ENCODE measurements at places on chromosomes 7 and 10.

GRCh38 chr7:49417034-49417433 is 356.4 kb upstream of the VWC2 start:
- DNase-seq, result no peak

GRCh38 chr10:24951201-24952142 is 934 bp downstream of the PRTFDC1 start:
- no peak for DNase-seq

GRCh38 chr7:114930107-114930661 is 8.3 kb downstream of the MDFIC start:
- DNase-seq, result no peak

DNA sequence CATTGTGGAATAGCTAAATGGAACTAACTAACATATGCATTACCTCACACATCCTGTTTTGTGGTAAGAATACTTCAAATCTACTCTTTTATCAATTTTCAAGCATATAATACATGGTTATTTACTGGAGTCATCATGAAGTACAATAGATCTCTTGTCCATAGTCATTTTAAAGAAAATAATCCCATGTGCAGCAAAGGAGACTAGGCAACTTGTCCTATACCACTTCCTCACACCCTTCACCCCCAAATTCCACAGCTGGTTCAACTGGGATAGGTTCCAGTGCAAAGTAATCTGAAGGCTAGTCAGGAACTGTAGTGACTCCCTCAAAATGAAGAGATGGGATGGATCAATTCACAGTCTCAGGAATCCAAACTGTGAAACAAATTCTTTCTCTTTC is 176.1 kb downstream of the SGMS1 start:
- DNase-seq, result no peak

GRCh38 chr7:76515999-76516443 is 5.7 kb downstream of the UPK3B start:
- DNase-seq, result peak; percentile 77

- DNase-seq, result no peak
These were observed 156.3 kb upstream of the PRSS58 start for GRCh38 chr7:142414135-142414534.

DNA sequence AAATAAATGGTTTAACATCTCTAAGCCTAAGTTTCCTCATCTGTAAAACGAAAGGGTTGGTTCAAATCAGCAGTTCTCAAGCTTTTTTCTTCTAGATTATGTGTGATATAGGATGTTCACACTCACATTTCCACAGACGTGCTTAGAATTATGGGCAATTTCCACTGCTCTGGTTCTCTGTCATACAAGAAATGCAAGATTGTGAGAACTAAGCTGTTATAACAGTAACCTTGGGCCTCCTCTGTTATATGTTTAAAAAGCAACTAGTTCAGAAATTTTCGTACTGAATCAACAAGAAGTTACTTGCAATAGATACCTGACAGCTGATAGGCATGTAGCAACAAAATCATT is 33.7 kb downstream of the ADD3 start:
- DNase-seq, result no peak

DNA sequence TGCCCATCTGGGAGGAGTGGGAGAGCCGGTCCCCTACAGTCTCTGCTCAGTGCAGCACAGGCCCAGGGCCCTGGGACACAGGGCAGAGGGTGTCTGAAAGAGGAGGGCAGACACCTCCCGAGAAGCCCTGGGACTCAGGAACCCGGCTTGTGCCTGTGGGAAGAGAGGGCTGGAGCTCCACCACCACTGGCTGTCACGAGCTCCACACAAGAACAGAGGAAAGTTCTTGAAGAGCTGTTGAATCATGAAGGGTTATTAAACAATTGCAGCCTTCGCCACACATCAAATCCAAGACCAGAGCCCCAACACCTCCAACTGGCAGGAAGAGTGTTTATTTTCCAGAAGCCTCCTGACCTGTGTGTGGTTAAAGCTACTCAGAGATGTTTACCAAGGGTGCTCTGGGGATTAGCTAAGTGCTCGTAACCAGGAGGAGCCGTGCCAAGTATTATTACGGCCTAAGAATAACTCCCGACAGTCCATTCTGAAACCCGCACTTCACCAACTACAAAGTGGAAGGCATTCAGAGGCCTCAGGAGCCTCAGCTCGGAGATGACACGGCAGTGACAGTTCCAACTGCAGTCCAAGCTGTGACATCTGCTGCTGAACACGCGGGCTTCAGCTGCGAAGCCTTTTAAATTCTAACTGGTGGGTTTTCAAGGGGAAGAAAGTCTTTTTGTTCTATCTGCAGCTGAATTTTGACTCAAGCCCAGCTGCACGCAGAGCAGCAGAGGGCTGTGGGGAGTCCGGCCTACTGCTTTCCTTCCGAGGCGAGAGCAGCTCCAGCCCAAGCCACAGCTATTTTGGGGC is 75.1 kb downstream of the MAD1L1 start:
- no peak for DNase-seq

GRCh38 chr10:124493214-124493882 is 31.7 kb downstream of the LHPP start:
- no peak for DNase-seq

DNA sequence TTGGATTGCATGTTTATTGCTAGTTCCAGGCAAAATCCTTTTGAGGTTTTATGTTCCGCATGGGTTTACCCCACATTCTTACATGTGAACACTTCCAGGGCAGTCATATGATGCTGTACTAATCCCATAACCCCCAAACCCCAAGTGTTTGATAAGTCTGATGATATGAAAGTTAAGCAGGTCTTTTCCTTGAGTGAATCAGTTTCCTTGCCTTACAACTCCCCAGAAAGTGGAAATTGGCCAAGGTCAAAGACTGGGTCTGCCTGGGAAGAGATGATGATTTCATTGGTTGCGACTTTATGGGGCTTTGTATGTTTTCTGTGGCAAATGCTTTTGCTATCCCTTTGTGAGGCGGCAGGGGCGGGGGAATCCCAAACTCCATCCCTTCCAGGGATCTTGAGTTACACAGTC is 24.7 kb downstream of the AFAP1L2 start:
- no peak for DNase-seq

GRCh38 chr7:151435103-151435916 is 4.6 kb downstream of the CRYGN start:
- peak; percentile 14 for DNase-seq

DNA sequence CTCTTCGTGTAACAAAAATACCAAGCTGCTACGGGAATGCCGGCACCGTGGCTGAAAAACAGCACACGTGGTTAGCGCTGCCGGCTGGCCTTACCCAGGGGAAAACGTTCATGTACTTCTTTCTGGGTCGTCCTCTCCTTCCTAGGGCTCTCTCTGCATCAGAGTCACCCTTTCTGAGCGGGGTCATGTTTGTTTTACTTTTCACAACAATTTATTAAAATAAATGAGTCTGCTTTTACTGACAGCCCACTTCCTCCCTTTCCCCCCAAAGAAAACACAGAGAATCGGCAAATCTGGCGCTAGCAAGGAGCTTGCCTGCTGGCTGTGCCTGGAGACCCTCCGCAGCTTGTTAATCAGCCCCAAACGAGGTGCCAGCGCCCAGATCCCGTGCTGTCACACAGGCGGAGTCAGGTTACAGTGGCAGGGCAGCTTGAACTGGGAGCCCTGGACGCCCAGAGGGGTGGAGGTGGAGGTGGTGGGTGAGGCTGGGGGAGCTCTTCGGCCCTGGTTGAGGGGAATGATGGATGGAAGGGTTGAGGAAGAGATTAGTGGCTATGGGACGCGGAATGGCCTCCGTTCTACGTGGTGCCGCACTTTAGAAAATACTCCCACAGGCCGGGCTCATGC is 162.2 kb upstream of the TNS3 start:
- DNase-seq, result no peak

GRCh38 chr10:119370111-119370741 is 162.9 kb downstream of the GRK5 start:
- no peak for DNase-seq

- no peak for DNase-seq
These were observed 55.6 kb downstream of the CHCHD3 start for GRCh38 chr7:133026210-133026859.

- DNase-seq, result no peak
These were observed 15.0 kb downstream of the KIAA1217 start for GRCh38 chr10:24223953-24224352.

- DNase-seq, result no peak
These were observed 120.2 kb upstream of the RAB18 start for GRCh38 chr10:27383595-27384542.

- no peak for DNase-seq
These were observed 113.4 kb downstream of the SEM1 start for GRCh38 chr7:96596120-96596826.

GRCh38 chr7:1054861-1055450 is 10.6 kb downstream of the GPR146 start:
- DNase-seq, result no peak

DNA sequence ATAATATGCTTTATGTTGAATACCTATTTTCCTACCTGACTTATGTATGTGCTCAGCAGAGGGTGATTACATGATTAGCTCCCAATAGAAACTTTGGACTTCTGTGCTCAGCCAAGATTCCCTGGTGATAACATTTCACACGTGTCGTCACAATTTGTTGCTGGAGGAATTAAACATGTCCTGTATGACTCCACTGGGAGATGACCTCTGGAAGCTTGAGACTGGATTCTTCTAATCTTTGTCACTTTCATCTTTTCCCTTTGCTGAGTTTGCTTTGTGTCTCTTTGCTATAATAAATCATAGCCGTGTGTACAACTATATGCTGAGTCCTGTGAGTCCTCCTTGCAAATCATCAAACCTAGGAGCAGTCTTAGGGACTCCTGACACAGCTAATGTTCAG is 120.9 kb upstream of the LRRTM3 start:
- no peak for DNase-seq

GRCh38 chr7:1968397-1969111 is 264.2 kb downstream of the MAD1L1 start:
- DNase-seq, result no peak

DNA sequence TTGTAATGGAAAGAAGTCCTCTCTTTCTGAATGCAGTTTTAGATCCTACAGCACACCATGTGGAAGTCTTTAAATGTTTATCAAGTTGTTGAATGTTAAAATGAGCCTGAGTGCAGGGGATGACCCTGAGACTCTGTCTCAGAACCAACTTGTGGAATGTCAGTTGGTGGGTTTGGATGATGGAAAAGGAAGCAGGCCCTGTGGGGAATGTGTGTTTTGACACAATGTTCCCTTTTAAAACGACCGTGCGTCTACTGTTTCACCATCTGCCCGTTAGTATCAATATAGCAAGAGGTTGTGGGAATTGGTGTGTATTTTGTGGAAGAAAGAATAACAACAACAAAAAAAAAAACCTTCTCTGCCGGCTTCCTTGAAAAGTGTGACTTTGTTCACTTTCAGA is 8.3 kb downstream of the DYNC1I1 start:
- no peak for DNase-seq

DNA sequence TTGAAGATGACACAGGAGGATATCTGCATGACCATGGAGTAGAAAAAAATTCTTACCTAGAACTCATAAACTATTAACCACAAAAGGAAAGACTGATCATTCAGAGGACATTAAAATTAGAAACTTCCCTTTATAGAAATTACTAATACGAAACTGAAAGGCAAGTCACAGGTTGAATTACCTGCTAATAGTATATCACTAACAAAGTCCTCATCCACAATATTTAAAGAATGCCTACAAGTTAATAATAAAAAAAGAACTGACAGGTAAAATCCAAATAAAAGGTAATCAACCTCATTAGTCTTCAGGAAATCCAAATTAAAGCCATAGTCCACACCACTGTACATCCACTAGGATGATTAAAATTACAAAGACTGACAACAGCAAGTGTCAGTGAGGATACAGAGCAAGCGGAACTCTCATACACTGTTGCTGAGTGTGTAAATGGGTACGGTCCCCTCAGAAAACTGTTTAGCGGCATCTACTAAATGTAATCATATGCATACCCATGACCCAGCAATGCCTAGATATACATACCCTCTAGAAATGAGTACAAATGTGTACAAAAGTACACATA is 71.2 kb downstream of the ARHGAP21 start:
- DNase-seq, result peak; percentile 48

DNA sequence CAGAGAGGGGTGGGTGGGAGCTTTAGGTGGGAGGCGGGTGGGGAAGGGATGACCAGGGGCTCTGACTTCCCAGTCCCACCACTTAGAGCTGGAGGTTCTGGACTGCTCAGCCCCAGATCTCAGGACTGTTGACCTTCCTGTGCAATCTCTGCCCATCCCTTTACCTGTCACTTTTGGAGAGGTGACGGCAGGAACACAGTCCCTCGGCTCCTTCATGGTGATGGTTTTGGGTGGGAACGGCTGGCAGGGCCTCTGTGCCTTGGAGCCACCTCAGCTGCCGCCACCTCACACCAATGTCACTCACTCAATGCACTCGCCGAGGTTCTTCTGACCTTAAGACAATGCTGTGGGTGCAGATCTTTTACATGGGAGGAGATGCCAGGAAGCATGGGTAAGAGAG is 49.0 kb downstream of the TMEM270 start:
- no peak for DNase-seq

- no peak for DNase-seq
These were observed 19.1 kb downstream of the DNAJB6 start for GRCh38 chr7:157355784-157356511.

DNA sequence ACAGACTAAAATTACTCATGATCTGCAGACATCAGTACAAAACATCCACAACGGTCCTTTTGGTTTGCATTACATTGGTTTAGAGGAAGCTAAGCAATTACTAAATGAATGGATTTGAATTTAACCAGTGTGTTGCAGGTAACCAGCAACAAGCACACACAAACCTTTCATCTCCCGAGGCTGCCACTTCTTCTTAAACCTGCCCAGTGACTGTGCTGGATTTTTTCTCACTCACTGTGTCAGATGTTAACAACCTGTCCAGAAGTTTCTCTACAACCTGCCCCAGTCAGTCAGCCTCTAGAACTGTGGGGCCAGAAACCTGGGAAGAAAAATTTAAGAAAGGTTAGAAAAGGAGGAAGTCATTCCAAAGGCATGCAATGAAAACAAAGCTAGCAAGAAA is 2.4 kb upstream of the MEOX2 start:
- DNase-seq, result no peak

DNA sequence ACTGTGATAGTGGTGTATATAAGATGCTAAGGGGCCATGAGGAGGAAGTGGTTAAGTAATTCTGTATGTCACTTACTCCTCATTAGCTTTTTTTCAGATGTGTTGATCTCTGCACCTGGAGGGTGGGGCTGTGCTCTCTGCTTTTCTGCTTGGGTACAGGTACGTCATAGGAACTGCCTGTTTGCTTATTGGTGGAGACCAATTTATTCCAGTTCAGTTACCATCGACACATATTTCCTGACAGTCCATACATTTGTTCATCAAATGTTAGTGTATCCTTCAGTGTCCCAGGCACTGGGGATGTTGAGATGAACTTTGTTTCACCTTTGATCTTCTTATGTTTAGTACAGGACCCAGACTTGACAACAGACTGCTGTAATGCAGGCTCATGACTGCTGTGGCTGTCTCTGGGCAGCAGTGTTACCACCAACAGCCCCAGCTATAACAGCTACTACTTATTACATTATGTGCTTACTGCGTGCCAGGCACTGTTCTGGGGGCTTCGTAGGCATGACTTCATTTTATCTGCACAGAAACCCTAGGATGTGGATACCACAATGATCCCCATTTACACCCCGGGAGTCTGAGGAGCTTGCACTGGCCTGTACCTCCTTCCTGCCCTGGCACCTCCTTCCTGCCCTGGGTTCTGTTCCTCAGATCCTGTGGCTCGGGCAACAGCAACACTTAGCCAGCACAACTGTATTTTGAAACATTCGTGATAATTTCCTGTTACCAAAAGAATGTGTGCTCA is 87.4 kb downstream of the BUB3 start:
- DNase-seq, result peak; percentile 18
